Uterus (tissue), 4 donors: ENCODE measurements at places on chromosomes 2 and 18.
A peak's percentile ranks its signal among the peaks of the same experiment; 100 is the strongest.

DNA sequence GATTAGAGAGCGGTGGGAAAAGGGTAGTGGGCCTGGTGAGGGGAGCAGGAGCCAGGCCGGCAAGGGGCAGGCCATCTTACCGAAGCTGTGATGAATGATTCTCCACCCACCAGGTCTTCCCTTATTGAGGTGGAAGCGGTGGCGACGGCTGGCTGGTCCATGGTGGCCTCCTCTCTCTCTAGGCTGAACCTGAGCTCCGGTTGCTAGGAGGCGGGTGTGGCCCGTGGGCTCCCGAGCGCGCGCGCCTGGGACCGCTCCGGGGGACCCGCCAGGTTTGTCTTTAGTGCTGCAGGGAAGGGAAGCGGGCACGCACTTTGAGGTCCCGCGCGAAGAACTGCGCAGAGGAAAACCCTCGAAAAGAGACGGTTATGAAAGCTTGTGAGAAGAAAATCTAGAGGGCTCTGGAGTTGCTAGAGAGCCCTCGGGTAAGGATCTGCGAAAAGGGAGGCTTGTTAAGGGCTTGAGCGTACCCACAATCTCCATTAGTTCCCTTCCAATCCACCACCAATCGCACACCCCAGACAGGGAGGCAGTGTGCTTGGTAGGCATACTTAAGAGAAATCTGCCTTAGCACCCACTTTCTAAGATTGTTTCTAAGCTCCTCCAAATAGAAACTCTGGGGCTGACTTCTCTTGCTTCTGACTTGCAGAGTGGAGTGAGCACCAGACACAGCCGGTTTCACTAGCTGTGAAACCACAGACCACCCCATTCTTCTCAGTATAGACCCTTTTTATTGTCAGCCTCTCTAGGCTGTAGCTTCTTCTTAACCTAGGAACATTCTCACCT is at the start of gene STPG4:
TSS of gene STPG4 (minus strand) at position 218 of the 786 bp plus-strand sequence. CDS start at position 161, 57 bp downstream.
- DNase-seq: no peak

GRCh38 chr2:127194447-127194846 is 25.7 kb downstream of the CYP27C1 start:
- DNase-seq: no peak

- peak; percentile 34 for DNase-seq
These were observed 92.6 kb downstream of the CMPK2 start for GRCh38 chr2:6773007-6773693.

GRCh38 chr2:157866202-157866601 is 9.9 kb downstream of the ACVR1 start:
- peak; percentile 26 for DNase-seq

DNA sequence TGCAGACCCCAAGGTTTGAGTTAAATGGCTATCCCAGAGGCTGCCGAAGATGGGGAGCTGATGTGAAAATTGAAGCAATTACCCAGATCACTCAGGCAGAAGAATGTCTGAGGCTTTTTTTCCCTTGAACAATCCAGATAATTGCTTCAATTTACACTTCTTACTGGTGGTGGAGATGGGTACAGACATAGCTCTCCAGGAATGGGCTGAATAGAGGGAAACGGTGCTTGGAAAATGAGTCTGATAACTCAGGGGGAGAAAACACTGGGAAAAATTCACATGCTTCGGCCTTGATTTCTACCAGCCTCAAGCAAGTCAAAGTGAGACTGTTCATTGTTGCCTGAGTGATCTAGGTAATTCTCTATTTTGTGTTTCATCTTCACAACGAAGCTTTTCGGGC is 9.5 kb upstream of the KIF5C start:
- no peak for DNase-seq

GRCh38 chr2:101146535-101146934 is 4.6 kb downstream of the TBC1D8 start:
- no peak for DNase-seq
